Muscle of arm (tissue), 14 donors: ENCODE measurements at places on chromosomes 1 and 21.

GRCh38 chr1:109993885-109994284 is 9.3 kb downstream of the AHCYL1 start:
- no peak for DNase-seq

- DNase-seq = peak; percentile 41
These were observed 5.3 kb upstream of the SLC6A9 start for GRCh38 chr1:44036409-44037139.

GRCh38 chr1:114771992-114772391 is 8.5 kb downstream of the SIKE1 start:
- no peak for DNase-seq

DNA sequence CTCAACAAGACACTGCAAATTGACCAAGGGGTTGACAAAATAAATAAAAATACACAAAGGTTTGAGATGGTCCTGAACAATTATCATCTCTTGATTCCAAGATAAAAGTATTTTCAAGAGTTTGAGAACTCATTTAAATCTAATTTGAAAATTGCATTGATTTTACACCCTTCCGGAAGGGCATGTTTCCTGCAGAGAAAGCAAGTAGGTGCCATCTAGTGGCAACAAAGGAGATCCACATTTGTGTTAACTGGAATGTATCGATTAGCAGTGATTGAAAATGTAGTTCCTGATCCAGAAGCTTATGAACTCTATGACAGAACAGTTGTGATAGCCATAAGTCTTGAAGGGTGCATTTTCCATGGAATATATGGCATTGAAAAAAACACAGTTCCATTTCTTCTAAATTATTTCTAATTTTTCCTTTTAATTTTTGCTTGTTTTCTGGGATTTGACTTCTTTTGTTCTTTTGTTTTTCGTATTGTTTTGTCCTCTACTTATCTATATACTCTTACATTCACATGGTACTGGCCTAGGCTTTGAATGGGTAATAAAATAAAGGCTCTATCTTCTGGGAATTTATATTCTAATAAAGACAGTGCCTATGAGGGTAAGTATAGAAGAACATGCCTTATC is 143.7 kb downstream of the DNM3 start:
- peak; percentile 22 for DNase-seq

- DNase-seq = peak; percentile 51
These were observed 30.7 kb upstream of the KIAA1614 start for GRCh38 chr1:180881806-180882509.

DNA sequence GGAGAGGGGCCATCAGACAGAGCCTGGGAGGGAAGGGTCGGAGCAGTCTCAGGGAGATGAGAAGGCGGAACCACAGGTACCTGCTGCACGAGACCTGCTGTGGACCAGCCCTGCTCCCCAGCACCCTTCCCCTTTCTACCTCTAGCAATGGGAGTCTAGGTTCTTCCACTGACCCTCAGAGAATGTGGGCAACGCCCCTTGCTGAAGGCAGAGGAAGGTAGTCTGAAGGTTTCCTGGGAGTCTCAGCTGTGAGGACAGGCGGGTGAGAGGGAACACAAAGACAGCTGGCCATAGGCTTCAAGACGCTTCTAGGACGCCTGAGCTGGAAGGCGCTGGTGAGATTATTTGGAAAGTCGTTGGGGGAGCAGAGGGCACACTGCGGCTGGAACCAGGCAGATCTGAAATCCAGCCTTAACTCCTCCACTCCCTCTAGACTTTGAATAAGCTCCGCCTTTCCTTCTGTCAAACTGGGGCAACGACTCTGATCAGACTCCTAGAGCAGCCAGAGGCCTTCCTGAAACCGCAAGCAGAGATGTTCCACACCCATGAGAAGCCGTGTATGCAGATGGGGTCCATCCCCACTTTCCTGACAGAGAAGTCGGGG is 18.1 kb downstream of the SLC45A3 start:
- no peak for DNase-seq

DNA sequence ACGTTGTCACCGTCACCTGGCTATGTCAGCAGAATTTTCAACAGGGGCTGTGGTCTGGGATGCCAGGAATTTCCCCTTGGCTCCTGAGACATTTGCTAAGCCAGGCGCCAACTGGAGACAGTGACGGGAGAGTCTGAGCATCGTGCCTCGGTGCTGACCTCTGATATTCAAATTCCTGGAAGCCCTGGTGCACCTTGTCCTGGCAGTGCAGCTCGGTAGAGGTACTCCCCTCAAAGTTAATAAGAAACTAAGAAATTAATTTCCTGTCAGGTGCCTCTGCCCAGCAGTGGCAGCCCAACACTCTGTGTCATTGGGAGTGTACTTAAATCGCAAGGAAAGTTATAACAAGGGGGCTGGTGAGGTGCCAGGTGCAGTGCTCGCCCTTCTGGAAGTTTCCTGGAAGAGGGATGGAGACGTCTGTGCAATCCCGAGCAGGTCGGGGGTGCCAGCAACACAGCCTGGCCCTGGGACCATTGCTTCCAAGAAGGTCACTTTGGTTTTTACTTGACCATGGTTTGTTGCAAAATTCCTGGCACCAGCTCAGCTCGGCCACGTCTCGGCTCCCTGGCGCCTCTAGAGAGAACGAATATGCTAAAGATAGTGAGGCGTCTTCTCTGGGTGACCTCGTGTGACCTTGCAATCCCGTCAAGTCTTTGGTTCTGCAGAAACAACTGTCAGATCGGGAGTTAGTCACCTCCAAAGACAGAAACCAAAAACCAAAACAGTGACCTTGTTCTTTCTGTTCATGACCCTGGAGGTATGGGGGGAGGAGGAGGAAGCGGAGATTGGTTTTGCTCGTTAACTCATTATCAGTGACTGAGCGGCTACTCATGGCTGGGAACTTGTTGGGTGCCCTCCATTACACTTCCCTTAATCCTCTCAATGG is 149.5 kb upstream of the VAMP3 start:
- no peak for DNase-seq

- no peak for DNase-seq
These were observed 60.7 kb downstream of the SH3GLB1 start for GRCh38 chr1:86765073-86765472.

GRCh38 chr1:240402326-240402725 is 209.6 kb downstream of the GREM2 start:
- DNase-seq = peak; percentile 76

DNA sequence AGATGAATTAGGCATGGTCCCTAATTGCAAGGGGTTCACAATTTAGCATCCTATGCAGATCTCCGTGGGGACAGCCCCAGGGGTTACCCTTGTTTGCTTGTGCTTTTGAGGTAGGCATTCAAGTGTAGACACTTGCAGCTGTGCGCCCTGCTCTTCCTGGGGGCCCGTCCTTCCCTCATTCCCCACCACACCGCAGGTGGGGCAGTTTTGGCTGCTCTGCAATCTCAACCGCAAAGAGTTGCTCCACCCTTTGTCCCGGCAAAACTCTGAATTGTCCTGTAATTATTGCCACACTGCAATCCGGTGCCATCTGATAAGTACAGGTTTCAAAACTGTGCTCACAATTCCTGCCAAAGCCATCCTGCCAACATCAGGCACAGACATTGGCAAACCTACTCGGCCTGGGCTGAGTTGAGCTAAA is 65.4 kb upstream of the LYST start:
- DNase-seq = no peak

- DNase-seq = no peak
These were observed 25.2 kb upstream of the AGO1 start for GRCh38 chr1:35857830-35858229.

- no peak for DNase-seq
These were observed 12.4 kb downstream of the HHIPL2 start for GRCh38 chr1:222535455-222535854.
